ENCODE measurements at places on chromosomes 6 and 20.

- DNase-seq = no peak
- H3K4me1 ChIP-seq = no peaks in the 10 kb centered on the region
- H3K36me3 ChIP-seq = no peaks in the 10 kb centered on the region
- no peak overlapping the region for H3K4me3 ChIP-seq
- H3K27ac ChIP-seq = no peak overlapping the region
- H3K27me3 ChIP-seq = no peaks in the 10 kb centered on the region
These were observed 219.0 kb upstream of the PRND start for GRCh38 chr20:4502756-4503155.

GRCh38 chr20:51736947-51737346 lies 31.2 kb downstream of the ATP9A start:
- H3K4me3 ChIP-seq = no peak overlapping the region
- no peak overlapping the region for H3K27ac ChIP-seq
- H3K36me3 ChIP-seq = no peaks in the 10 kb centered on the region
- H3K27me3 ChIP-seq = no peaks in the 10 kb centered on the region
- no peaks in the 10 kb centered on the region for H3K4me1 ChIP-seq
- DNase-seq = no peak

GRCh38 chr6:163381118-163381756 lies 33.3 kb upstream of the QKI start:
- H3K27ac ChIP-seq = no peak overlapping the region
- no peaks in the 10 kb centered on the region for H3K27me3 ChIP-seq
- no peak overlapping the region for H3K4me3 ChIP-seq
- no peaks in the 10 kb centered on the region for H3K36me3 ChIP-seq
- no peak for DNase-seq
- H3K4me1 ChIP-seq = no peaks in the 10 kb centered on the region

DNA sequence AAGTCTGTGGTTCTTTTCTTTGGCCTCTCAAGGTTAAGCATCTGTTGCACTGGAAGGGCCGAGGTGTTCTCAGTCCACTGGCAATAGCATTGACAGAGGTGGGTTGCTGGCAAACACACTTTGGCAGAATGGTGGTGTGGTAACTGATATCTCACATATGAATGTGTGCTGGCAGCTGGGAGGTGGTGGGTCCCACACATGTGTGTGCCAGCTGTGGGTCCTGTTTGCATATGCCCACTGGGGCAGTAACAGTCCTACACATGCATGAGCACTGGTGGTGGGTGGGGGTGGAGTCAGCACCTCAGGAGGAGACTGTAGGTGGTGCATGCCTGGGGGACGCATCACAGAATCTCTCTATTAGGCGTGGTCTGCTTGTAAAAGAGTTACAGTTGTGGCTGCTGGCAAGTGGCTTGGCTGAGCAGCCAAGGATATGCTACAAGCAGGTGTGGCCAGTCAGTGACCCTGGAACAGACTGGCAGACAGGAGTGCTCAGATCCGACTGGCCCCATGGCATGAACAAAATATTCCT lies 934.3 kb downstream of the GRIK2 start:
- no peaks in the 10 kb centered on the region for H3K27me3 ChIP-seq
- H3K4me1 ChIP-seq = no peaks in the 10 kb centered on the region
- no peak for DNase-seq
- no peak overlapping the region for H3K4me3 ChIP-seq

- no peaks in the 10 kb centered on the region for H3K36me3 ChIP-seq
- H3K4me3 ChIP-seq = peak within 1 kb of the TSS; percentile 60
- DNase-seq = peak; percentile 78
- no peaks in the 10 kb centered on the region for H3K4me1 ChIP-seq
- peak within 1 kb of the TSS; percentile 99 for H3K27ac ChIP-seq
These were observed at the start of gene PERP for GRCh38 chr6:138107078-138107751. PERP (minus strand) TSS chr6:138107419; CDS start chr6:138107340, 79 bp downstream.

GRCh38 chr6:101085327-101085726 lies 204.2 kb upstream of the ASCC3 start:
- H3K27me3 ChIP-seq = no peaks in the 10 kb centered on the region
- no peak overlapping the region for H3K27ac ChIP-seq
- no peak overlapping the region for H3K4me3 ChIP-seq

DNA sequence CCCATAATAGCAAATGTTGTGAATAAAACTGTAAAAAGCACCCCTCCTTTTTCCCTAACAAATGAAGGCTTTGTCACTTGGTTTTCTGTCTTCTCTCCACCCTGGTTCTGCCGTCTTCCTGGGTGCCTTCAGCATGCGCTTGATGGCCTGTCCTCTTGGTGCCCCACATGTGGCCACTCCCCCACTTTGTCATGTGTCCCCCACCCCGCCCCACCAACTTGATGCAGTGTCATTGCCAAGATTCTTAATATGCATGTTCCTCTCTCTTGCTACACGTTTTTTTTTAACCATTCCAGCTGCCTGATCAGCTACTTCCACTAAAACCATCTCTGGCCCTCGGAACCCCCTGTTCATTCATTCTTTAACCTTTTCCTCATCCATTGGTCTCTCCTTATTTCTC lies 340.3 kb downstream of the QKI start:
- H3K36me3 ChIP-seq = no peaks in the 10 kb centered on the region
- no peak overlapping the region for H3K4me3 ChIP-seq
- DNase-seq = no peak
- no peak overlapping the region for H3K27ac ChIP-seq
- H3K27me3 ChIP-seq = no peaks in the 10 kb centered on the region

DNA sequence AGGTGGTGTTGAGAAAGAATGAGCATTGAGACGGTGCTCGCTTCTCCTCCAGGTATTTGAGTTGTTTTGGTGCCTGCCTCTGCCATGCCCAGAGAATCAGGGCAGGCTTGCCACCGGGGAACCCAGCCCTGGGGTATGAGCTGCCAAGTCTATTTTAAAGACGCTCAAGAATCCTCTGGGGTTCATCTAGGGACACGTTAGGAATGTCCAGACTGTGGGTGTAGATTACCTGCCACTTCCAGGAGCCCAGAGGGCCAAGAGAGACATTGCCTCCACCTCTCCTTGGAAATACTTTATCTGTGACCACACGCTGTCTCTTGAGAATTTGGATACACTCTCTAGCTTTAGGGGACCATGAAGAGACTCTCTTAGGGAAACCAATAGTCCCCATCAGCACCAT lies 28.3 kb downstream of the SAYSD1 start:
- H3K36me3 ChIP-seq = no peaks in the 10 kb centered on the region
- H3K27ac ChIP-seq = no peak overlapping the region
- DNase-seq = no peak
- no peaks in the 10 kb centered on the region for H3K27me3 ChIP-seq
- no peak overlapping the region for H3K4me3 ChIP-seq
- no peaks in the 10 kb centered on the region for H3K4me1 ChIP-seq

- no peaks in the 10 kb centered on the region for H3K4me1 ChIP-seq
- no peaks in the 10 kb centered on the region for H3K27me3 ChIP-seq
- no peak overlapping the region for H3K4me3 ChIP-seq
These were observed 7.2 kb downstream of the FOXC1 start for GRCh38 chr6:1616701-1617463.

DNA sequence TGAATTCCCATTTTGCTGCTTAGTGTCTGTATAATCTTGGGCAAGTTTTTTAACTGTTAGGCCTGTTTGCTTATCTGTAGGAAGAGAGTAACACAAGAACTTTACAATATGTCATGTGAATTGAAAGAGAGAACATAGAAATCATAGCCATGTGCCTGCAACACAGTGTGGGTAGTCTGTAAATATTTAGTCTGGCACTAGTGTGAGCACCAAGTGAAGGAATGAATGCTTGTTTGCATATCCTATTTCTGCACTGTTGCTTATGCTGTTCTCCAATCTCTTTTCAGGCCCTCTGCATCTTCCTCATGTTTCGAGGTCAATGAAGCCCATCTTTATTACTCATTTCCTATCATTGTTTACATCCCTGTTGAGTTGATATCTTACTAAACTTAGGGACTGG lies 49.2 kb downstream of the CBFA2T2 start:
- H3K4me1 ChIP-seq = no peaks in the 10 kb centered on the region
- H3K4me3 ChIP-seq = no peak overlapping the region
- no peaks in the 10 kb centered on the region for H3K27me3 ChIP-seq
- H3K27ac ChIP-seq = no peak overlapping the region
- no peaks in the 10 kb centered on the region for H3K36me3 ChIP-seq
- DNase-seq = no peak

GRCh38 chr6:135424385-135424784 lies 73.2 kb downstream of the AHI1 start:
- no peak overlapping the region for H3K4me3 ChIP-seq
- H3K36me3 ChIP-seq = peaks cover 7% of the 10 kb centered on the region
- H3K27me3 ChIP-seq = no peaks in the 10 kb centered on the region
- no peak overlapping the region for H3K27ac ChIP-seq

Measured in breast epithelium (tissue), 4 donors.